ENCODE measurements at places on chromosomes 6 and 20.

DNA sequence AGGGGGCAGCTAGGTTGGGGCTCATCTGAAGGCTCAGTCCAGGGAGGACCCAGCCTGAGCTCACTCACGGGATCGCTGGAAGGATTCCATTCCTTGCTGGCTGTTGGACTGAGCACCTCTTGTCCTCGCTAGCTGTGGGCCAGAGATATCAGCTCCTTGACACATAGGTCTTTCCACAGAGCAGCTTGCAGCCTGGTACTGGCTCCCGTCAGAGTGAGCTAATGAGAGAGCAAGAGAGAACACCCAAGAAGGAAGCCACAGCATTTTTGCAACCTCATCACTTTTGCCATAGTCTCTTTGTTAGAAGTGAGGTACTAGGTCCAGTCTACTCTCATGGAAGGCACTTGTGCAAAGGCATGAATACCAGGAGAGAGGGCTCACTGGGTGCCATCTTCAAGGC, 179.9 kb downstream of the CDC5L start:
- no peak for DNase-seq

DNA sequence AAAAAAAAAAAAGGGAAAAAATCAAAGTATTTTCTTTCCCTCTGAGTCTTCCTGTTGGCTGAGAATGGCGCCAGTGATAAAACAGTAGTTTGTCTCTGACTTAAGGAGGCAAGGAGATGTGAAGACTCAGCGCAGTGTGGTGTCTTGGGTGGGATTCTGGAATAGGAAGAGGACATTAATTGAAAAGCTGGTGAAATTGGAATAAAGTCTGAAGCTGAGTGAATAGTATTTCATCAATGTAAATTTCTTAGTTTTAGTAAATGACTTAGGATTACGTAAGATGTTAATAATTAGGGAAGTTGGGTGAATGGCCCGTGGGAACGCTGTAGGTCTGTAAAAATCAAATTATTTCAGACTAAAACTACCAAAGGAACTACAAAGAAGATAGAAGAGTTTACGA, 122.8 kb upstream of the ZNF217 start:
- DNase-seq: no peak

DNA sequence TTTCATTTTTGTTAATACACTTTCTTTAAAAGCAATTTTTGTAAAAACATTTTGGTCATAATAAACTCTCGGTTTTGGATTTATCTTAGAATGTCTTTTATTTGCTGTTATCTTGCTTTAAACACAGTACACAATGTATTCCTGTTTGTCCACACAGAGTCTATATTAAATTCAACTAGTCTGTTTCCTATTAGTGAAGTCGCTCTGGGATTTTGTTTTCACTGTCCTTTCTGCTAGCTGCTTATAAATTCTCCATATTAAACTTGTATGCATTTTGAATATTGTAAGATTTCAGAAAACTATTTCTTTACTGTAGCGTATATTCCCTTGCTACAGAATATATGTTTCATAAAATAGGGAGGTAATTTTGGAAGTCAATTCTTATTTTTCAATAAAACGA, 630.2 kb downstream of the HDGFL1 start:
- no peak for DNase-seq

DNA sequence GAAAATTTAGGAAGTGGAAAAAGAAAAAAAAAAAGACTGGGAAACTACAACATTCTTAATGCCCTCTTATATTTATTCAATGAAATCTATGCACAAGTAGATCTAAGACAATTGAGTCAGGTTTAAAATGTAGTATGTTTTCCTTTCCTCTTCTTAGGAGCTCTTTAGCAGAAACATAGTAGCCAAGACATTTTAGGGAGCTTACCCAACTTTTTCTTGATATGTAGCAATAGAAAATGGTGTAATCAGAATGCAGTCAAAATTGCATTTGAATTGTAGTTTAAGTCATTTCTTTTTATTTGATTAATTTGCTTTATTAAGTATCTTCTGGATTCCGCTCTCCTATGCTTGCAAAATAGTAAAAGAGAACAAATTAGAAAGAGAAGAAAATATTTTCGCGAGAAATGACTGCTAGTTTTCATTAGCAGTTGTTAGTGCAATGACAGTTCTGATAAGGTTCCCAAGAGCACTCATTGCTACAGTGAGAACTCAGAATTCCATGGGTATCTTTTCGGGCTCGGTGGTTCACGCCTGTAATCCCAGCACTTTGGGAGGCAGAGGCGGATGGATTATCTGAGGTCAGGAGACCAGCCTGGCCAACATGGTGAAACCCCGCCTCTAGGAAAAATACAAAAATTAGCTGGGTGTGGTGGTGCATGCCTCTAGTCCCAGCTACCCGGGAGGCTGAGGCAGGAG, 52.2 kb downstream of the JARID2 start:
- DNase-seq: no peak

- DNase-seq: no peak
Measured at GRCh38 chr6:123803504-123804013, at the start of gene NKAIN2. NKAIN2 (plus strand) TSS chr6:123803865.

DNA sequence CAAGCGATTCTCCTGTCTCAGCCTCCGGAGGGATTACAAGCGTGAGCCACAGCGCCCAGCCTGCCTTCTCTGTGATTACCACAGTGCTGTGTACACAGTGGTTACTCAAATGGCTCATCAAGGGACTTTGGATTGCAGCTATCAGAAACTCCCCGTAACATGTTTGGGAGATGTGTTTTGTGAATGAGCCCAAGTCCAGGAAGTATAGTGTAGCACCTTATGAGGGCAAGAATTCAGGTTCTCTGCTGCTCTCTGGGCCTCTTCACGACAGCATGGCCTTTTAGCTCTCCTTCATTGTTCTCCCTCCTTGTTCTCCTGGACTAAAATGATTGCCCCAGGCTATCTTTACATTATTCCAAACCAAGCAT, 34.1 kb upstream of the RPL7L1 start:
- DNase-seq: no peak

- no peak for DNase-seq
Measured at GRCh38 chr6:145051661-145052060, 683.7 kb downstream of the EPM2A start.

DNA sequence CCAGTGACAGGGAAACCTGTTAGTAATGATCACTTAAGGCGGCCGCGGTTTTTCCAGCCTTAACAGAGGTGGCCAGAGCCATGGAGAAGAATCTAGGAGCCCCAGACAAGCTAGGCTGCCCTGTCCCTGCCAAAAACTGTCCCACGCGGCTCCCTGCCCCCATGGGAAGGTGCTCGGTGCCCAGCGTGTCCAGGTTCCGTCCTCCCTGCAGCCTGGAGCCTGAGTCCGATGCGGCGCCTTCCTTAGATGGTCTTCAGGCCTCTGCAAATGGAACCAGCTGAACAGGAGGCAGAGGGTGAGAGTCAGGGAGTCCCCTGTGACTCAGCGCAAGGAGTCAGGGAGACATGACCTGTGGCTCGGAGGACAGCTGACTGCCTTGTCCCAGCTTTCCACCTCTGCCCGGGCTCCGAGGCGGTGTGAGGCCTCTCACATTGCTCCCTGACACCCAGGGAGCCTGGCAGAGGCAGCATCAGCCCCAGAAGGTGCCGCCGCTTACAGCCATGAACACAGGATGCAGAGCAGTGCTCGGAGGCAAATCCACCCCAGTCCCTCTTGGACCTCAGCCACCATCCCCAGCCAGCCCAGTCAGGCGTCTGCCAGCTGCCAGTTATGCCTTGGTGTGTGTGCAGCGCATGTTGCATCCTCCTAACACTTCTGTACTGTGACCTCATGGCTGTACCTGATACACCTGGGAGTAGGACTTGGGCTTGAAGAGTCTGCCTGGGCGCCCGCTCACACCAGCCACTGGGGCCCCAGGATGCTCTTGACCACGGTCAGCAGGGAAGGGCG, 377.7 kb downstream of the CDH4 start:
- DNase-seq: no peak

- no peak for DNase-seq
Measured at GRCh38 chr6:147506704-147507114, 1.8 kb upstream of the SAMD5 start.

- peak; percentile 38 for DNase-seq
Measured at GRCh38 chr6:31680226-31681134, at the start of gene LY6G5C. LY6G5C (minus strand) TSS chr6:31681067; CDS start chr6:31680373, 694 bp downstream.

GRCh38 chr6:33802186-33802958, 1.4 kb downstream of the MLN start:
- DNase-seq: no peak

DNA sequence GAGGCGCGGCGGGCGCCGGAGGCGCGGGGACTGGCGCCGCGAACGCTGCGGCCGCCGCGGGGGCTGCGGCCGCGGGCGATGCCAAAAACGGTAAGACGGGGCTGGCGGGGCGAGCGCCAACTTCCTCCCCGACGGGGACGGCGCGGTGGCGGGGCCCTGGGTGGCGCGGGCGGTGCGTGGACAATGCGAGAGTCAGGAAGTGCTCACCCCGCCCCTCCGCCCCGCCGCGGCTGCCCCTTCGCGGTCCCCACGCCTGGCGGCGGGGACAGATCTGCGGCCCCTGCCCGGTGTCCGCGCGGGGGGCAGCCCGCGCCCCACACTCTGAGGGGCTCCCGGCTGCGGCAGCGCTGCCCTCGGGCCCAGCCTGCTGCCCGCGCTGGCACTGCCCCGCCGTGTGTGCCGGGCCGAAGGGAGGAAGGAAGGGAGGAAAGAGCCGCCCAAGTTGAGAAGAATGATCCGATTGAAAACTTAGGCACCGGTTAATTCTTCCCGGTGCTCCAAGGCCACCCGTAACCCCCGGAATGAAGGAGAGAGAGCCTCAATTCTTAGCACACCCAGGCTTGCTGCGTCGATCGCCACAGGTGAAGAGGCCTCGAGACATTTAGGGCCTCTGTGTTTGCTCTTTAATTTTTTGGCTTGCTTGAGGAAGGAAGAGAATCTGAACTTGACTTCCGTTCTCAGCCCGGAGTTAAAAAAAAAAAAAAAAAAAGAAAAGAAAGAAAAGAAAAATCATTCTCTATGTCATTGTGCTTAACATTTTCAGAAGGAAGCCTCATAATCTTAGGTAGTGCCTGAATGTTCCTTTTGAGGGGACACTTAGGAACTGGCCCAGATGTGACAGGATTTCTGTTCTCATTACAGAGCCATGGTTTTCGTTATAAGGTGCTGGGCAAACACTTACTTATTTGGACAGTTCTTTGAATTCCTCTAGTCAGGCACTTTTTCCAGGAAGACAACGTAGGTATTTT, 982 bp downstream of the HECA start:
- DNase-seq: peak; percentile 27

- no peak for DNase-seq
Measured at GRCh38 chr6:136782021-136782770, 10.1 kb downstream of the MAP3K5 start.

DNA sequence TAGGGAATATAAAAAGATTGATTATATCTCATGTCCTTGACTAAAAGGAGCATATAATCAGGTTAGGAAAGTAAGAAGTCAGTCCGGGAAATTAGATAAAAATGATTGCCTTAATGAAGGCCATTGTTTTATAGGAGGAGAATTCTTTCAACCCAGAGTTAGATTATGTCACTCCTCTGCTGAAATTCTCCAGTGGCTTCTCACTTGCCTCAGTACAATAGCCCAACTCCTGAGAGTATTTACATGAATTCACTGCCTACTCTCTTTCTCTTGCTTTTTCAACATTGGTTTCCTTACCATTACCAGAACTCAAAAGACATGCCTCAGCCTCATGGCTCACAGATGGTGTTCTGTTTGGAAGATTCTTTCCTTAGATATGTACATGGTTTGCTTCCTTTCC, 114.9 kb downstream of the EPHA7 start:
- DNase-seq: no peak

- no peak for DNase-seq
Measured at GRCh38 chr6:20317430-20317829, 84.2 kb upstream of the E2F3 start.
